MV-4-11 (cell line): ENCODE measurements at places on chromosomes 1 and 21.
A peak's percentile ranks its signal among the peaks of the same experiment; 100 is the strongest.

DNA sequence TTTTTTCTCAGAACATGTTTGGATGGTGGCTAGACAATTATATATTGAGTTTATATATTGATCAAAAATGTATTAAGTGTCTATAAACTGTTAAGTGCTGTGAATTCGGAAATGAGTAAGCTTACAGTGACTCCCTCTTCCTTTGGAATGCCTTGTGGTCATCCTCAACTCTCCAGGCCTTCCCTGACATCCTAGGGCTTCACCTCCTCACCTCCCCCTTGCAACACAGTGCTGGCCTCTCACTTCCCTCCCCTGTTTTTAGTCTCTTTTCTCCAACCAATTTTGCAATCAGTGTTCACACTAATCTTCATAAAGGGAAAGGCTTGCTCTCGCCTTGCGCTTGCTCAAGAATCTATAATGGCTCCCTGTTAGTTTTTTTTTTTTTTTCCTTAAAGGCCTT, 95.1 kb upstream of the C1orf21 start:
- DNase-seq: peak; percentile 45

GRCh38 chr1:6384962-6385361, 8.6 kb downstream of the ACOT7 start:
- no peak for DNase-seq

DNA sequence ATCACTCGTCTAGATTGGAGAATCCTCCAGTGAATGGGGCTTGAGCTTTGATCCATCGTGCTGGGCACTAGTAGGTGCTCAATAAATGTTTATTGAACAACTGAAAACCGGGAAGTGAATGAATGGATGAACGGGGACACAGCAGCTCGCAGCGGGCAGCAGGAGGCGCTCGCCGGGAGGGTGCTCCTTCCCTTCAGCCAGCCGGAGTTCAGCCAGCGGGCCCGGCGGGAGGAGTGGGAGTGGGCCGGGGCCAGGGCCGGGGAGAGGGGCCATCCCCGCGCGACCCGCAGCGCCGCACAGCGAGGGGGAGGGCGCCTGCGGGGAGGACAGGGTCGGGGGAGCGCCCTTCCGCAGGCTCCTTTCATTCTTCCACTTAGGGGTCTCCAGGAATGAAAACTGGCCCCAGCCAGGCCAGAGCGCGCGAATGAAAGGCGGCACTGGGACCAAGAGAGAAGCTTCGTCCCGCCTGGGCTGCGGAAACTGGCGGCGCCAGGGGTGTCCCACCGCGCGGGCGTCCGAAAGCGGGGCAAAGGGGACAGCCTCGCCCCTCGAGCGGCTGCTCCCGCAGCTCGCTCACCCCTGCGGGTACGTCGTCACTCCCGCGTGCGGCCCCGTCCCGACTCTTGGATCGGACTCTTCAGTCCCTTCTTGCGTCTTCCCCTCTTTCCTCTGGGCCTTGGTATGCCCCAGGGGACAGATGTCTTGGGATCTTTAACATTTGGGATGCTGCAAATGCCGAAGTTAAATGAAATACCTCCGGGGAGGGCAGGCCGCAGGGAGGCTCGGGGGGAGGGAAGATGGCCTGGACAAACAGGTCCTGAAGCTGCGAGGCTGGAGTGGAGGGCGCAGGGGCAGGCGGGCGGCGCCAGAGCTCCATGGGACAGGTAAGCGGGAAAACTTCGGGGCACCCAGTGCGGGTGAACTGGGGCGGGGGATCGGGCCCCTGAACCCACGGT, 3.6 kb upstream of the INAVA start:
- DNase-seq: peak; percentile 59

DNA sequence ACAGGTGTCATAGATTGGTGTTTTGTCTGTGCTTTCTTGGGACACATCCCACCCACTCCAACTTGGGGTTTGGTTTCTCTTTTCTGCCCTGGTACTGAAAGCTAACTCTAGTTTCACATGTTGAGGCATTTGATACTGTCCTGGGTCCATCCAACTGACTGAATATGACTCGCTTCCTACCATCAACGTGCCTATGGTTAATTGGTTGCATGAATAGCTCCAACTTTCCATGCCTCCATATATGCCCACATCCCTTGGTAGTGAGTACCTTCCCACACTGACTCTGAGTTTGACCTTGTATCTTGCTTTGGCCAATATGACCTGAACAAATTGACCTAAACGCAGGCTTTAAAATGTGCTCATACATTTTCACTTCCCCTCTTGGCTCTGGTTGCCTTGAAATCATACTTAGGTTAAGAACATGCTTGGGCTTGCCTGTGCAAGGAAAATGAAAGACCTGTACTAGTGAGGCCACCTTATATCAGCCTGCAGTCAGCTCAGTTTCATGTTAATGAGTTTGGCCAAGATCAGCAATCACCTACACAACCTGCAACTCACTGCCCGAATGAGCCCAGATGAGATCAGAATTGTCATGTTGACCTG, 81.0 kb upstream of the KCNK2 start:
- peak; percentile 70 for DNase-seq

GRCh38 chr21:45979651-45980050, 1.9 kb upstream of the COL6A1 start:
- no peak for DNase-seq

GRCh38 chr1:226960944-226961765, 21.1 kb downstream of the COQ8A start:
- no peak for DNase-seq

GRCh38 chr1:161261261-161262235, 3.0 kb downstream of the PCP4L1 start:
- DNase-seq: peak; percentile 38

DNA sequence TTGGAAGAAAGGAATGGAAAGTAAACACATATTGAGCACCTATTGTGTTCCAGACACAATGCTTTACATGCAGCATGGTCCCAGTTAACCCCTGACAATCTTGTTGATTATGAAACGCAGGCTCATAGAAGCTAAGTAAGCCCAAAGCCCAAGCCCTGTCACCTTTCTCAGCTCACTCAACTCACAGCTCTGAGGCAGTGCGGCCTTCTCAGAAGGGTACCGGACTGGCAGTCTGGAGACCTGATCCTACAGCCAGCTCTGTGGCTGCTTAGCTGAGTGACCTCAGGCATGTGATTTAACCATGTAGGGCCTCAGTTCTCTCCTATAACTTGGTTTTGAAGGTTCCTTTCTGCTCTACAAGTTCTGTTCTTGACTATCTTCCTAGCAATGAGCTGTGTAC, 464 bp upstream of the RNASEL start:
- DNase-seq: no peak

- no peak for DNase-seq
These were observed 14.0 kb downstream of the ETS2 start for GRCh38 chr21:38819719-38820159.

GRCh38 chr1:53398091-53398490, 61.1 kb upstream of the DMRTB1 start:
- no peak for DNase-seq

DNA sequence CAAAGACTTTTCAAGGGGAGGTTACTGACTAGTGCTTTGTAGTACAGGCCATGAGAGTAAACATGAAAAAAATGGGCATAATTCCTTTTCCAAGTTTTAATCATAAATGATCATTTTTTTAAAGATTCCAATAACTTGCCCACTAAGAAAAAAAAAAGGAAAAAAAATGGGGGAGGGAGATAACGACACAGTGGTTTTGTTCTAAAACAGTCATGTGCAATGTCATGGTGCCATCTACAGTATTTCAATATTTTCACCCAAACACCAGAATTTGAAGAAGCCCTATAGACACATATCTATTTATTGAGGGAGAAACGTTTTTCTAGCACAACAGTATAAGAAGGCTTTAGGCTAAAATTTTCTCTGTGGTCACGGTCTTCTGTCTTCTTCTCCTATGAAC, 250.2 kb downstream of the LTN1 start:
- DNase-seq: no peak

DNA sequence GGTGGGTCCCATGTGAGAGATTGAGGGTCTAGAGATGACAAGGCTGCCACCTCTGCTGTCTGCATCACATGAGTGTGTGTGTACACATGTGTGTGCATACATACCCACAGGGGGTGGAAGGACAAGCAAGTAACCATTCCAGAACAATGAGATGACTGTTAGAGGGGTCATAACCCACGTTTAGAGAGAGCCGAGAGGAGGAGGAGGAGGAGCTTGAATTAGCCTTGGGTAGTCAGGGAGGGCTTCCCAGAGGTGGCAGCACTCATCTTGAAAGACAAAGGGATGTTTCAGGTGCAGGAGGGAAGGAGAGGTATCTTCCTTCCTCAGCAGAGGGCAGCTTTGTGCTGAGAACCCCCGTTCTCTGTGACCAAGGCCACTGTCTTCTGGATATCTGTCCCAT, 21.3 kb downstream of the TNFRSF1B start:
- DNase-seq: no peak

DNA sequence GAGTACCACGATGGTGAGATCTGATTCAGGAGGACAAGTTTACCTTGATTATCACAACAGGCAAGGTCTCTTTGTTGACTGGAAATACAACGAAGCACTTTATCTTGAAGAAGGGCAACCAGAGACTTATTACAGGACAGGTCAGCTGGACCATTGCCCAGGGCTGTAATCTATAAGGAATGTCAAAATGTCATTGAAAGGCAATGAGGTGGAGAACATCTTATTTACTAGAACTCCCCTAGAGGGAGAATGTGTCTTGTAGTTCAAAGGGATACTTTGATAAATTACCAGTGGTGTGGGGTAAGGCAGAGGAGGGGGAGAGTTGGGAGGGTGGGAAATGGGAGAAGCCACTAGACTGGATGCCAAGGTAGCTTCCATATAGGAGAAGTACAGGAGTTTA, 212.3 kb downstream of the NCAM2 start:
- DNase-seq: no peak

GRCh38 chr1:91889717-91890459, 3.9 kb upstream of the TGFBR3 start:
- DNase-seq: no peak

DNA sequence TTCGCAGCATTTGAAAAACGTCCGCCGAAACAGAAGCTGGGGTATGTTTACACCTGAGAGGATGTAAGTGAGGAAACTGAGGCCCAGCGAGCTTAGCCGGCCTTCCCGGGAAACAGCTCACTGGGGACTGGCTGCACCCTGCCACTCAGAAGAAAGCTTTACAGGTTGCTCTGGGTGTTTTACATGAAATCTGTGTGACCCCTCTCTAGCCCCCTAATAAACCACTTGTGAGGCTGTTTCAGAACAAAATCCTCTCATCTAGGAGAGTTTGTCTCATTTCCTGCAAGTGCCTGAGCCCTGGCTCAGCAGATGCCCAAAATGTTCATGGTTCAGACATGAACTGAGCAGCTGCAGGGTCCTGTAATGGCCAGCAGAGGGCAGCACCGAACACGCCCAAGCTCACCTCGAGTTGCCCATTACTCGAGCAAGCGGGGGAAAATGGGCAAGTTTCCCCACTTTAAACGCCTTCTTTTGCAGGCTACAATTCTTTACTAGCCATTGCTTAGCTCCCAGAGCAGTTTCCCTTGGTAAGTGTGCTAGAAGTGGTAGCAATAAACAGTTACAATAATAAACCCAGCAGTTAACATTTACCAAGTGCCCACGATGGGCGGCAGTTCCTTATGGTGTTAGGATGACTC, 76.4 kb downstream of the FHAD1 start:
- DNase-seq: peak; percentile 54

DNA sequence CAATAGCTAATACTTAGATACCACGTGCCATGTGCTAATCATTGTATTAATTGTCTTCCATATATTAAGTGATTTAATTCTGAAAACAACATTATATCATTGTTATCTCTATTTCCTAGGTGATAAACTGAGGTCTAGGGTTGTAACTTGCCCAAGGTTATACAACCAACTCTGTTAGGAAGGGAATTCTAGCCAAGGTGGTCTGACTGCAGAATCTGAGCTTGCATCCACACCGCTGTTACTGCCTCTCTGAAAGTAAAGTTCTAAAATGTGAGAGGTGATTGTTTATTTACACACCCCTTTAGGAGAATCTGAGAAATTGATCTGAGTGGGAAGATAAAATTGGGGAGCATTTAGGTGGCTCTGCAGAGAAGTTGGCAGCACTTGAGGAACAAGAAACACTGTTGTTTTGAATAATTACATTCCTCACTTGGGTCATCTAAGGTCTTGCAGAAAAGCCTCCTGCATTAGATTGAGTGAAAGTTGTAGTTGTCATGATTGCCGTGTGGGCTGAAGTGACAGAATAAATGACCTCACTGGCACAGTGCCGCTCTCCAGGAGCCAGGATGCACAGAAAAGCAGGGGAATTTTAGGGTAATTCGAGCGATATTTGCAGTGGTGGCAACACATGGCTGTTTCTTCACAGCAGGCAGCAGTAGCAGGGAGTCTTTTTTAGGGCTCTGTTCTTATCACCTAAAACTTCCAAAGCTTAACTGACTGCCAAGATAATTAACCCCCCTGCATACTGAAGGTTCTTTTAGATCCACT, 121.7 kb downstream of the ADGRL4 start:
- no peak for DNase-seq

DNA sequence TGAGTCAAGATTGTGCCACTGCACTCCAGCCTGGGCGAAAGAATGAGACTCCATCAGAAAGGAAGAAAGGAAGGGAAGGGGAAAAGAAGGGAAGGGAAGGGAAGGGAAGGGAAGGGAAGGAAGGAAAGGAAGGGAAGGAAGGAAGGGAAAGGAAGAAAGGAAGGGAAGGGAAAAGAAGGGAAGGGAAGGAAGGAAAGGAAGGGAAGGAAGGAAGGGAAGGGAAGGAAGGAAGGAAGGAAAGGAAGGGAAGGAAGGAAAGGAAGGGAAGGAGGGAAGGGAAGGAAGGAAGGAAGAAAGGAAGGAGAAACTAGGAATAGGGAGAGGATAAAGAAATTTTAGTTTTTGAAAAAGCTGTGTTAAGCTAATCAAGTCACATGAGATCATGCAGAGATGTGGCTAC, 33.4 kb upstream of the NID1 start:
- DNase-seq: no peak

- peak; percentile 27 for DNase-seq
These were observed 47.5 kb downstream of the HSF2BP start for GRCh38 chr21:43611598-43612369.

DNA sequence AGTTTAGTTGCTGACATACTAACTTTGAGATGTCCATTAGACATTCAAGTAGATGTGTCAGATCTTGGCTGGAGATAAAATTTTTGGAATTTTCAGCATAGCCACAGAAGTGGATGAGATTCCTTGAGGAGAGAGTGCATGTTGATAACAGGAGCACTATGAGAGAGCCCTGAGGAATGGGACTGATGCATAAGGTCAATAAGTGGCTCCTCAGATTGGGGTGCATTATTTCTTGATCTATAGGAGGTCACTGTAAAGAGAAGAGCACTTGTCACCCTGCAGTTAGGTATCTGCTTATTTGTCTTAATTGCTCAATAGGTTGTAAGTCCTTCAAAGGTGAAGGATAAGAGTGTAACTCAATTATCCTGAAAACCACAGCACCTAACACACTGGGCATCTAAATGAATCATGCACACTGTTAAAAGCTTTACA, 52.0 kb upstream of the TACSTD2 start:
- DNase-seq: no peak

- DNase-seq: peak; percentile 73
These were observed 94.1 kb downstream of the ABCA4 start for GRCh38 chr1:94026619-94027380.

GRCh38 chr1:11898831-11899467, 27.3 kb downstream of the KIAA2013 start:
- DNase-seq: no peak

GRCh38 chr1:212315907-212316306, 30.7 kb downstream of the PPP2R5A start:
- DNase-seq: peak; percentile 20

- DNase-seq: no peak
These were observed 396 bp downstream of the ELAVL4 start for GRCh38 chr1:50109116-50109515.
